ENCODE measurements at places on chromosomes 5 and 9. TPM values are rescaled to one million over a fixed set of nuclear protein-coding genes. Genes with fewer than 3 reads are reported as not detected.

RANBP3L gene
- total RNA-seq: 0.50 TPM

TLE1 gene
- total RNA-seq: 10.2 TPM

FOXI1 gene
- total RNA-seq: not detected

HAVCR2 gene
- 2.8 TPM for total RNA-seq

MVB12B gene
- total RNA-seq: 11.8 TPM

ACTBL2 gene
- not detected for total RNA-seq

PFN3 gene
- not detected for total RNA-seq

Data from left ventricle myocardium superior (tissue), 1 donor.